Stimulated activated CD8-positive, alpha-beta memory T cell treated with anti-CD3 and anti-CD28 coated beads, Interleukin-2, amount 100 ng/mL, for 1 hour (primary cell): ENCODE measurements at places on chromosomes 4 and X.

GRCh38 chr4:52172166-52172565 lies 121.1 kb downstream of the SPATA18 start:
- DNase-seq = no peak

GRCh38 chr4:3857269-3857926 lies 91.2 kb downstream of the ADRA2C start:
- DNase-seq = no peak

GRCh38 chrX:19065535-19065934 lies 56.7 kb downstream of the ADGRG2 start:
- DNase-seq = no peak

DNA sequence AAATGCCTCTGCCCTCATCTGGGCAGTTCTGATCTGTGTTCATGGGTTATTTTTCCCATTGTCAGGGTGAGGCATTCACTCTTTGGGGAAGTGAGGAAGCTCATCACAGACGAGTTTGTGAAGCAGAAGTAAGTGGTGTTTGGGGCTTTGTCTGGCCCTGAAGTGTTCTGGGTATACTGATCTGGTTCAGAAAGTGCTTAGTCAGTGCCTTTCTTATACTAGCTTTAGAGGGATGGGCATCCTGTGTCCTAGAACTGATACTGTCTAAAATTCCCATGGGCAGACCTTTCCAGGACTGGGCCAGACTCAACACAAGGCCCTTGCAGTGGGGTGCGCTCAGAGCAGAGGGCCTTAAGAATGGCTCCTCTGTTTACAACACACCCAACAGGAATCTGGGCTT lies 6.4 kb downstream of the TRO start:
- DNase-seq = no peak

GRCh38 chrX:25507801-25508200 lies 492.0 kb upstream of the ARX start:
- DNase-seq = no peak

- no peak for DNase-seq
Measured at GRCh38 chr4:35164063-35164462, 1080.3 kb downstream of the ARAP2 start.

DNA sequence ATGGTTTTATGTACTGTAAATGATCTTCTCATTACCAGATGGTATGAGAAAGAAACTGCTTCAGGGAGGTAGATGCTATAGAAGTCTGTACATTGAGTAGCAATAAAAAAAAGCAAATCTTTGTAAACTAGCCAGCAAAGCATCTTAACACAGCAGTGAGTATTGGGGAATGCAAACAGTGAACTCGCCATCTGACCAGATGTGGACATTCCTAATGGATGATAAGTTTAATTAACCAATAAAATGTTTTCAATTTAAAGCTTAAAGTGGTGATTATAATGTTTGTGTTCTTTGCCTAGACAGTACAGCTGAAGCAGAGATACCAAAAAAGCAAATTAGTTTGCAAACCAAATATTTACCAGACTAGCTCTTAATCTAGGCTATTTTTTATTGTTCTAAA lies 1144.2 kb downstream of the FAT4 start:
- DNase-seq = no peak

- DNase-seq = no peak
Measured at GRCh38 chr4:147843162-147843561, 111.3 kb downstream of the ARHGAP10 start.

DNA sequence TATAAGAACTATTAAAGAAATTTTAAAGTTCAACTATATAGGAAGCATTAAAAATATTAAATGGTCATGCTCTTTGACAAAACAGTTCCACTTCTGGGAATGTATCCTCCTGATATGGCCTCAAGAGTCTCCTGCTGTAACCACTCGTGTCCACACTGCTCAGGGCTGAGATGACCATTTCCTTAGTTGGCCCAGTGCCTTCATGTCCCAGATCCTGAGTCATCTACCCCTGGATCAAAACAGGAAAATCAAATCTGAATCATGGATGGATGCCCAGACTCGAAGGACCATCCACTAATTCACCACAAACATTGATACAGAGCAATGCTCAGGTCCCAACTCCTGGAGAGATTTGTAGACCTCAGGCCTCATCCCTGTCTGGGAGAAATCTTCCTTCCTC lies 44.7 kb downstream of the GPRASP3 start:
- DNase-seq = no peak

DNA sequence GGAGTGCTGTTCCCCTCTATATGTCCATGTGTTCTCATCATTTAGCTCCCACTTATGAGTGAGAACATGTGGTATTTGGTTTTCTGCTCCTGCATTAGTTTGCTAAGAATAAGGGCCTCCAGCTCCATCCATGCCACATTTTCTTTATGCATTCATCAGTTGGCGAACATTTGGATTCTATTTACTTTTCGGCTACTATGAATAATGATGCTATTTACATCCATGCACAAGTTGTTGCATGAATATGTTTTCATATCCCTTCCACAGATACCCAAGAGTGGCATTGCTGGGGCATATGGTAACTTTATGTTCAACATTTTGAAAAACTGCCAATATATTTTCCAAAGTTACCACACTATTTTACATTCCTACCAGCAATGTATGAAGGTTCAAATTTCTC lies 13.8 kb upstream of the DDX53 start:
- DNase-seq = no peak

DNA sequence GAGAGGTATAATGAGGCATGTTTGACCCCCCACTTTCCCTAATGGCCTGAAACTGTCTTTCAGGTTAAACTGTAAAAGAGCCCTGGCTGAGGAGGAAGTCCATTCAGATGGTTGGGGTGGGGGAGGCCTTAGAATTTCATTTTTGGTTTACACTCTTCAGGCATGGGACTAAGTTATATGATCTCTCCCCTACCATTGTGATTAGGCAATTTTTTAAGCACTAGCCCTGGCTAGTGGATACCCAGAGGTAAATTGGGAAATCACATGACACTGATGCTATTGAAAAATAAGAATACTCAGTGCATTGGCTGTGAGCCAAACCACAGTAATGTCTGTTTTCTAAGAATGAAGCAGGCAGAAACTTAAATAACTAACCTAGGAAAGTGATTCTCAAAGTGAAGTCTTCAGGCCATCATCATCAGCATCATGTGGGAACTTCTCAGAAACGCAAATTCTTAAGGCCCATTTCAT lies 149.7 kb downstream of the RRAGB start:
- no peak for DNase-seq

DNA sequence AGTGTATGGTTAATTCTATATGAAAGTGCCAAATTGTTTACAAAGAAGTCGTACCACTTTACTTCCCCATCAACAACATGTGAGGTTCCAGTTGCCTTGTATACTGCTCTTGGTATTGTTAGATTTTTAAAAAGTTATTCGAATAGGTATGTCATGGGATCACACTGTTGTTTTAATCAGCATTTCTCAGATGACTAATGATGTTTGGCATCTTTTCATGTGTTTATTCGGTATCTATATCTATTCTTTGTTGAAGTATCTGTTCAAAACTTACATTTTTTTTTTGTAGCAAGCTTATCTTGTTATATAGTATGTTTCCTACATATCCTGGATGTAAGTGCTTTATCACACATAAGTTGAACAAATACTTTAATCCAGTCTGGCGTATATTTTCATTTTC lies 99.4 kb upstream of the MAB21L2 start:
- no peak for DNase-seq

DNA sequence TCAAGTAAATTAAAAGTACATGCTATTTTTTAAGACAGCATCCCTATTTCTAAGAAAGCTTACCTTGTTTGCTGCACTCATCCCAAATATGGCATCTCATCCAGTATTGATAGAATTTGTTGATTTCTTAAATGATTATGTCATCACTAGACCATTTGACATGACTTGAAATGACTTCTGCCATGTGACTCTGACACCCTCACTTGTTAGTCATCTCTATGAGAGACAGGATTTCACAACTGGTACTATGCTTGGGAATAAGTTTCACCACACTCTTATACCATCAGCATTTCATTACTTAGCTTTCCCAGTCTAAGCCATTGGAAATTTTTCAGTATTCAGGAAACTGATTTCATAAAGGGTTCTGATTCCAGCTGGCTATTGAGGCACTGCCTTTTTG lies 55.3 kb downstream of the TMPRSS11F start:
- DNase-seq = no peak

GRCh38 chr4:168743131-168743530 lies 246.3 kb downstream of the PALLD start:
- no peak for DNase-seq

DNA sequence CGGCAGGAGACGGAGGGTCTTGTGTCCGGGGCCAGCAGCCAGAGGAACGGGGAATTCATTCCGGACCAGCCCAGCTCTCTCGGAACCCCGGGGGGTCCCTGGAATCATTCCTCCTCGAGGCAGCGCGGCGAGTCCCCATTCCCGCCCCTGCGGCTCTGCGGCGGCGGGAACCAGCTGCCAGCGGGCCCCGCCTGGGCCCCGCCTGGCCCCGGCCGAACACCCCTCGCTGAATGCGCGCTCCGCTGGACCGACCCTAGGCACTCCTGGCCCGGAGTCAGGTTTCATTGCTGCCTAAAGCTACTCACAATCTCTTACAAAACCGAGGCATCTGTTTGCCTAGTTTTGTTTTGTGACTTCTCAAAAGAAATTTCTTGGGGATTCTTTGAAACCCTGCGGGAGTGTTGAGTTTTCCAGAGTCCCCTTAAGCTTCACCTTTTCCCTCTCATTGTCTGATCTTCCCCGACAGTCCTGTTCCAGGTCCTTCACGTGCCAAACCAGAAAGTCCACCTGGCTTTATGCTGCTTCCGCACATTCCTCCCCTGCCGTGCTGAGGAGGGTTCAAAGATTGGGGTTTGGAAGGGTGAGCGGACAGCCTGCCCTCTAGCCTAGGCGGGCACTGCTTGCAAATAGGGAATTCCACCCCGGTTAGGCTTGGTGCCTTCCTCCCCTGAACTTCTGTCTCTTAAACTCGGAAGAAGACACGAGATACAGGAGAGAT lies 789 bp downstream of the ARHGAP10 start:
- DNase-seq = no peak

DNA sequence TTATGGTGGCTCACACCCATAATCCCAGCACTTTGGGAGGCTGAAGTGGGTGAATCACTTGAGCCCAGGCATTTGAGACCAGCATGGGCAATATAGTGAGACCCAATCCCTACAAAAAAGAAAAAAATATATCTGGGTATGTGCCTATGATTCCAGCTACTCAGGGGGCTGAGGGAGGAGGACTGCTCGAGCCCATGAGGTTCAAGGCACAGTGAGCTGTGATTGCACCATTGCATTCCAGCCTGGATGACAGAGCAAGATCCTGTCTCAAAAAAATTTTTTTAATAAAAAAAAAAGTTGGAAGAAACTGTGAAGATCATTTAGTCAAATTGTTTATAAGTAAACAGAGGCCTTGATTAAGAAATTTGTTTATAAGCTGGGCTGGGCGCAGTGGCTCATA lies 39.7 kb downstream of the KLHL8 start:
- no peak for DNase-seq

DNA sequence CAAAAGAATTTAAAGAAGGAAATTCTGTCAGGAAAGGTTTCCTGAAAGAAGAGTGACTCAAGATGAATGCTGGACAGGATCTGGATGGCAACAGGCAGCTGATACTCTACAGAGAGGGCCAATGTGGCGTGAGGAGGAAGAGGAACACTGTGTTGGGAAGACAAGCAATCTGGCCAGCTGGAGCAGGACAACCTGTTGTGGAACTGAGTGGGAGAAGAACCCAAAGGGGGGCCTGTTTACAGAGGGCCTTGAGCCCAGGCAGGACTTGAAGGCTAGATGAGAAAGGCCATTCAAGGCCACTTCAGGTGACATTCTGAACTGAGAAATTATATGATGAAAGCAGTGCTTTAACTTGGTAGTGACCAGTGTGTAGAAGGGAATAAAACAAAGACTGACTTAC lies 8.5 kb downstream of the OTUD4 start:
- DNase-seq = no peak

DNA sequence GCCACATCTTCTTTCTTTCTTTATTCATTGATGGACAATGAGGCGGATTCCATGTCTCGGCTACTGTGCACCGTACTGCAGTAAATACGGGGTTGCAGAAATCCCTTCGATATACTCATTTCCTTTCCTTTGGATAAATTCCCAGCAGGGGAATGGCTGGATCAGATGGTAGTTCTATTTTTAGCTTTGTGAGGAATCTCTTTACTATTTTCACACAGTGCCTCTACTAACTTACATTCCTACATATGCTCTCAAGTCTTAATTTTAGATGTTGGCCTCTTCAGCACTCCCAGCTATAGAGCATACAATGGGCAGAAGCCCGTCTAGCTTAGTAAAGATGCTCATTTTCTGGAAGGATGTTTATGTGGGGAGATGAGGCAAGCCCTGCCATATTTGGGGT lies 317.4 kb downstream of the ASMT start:
- no peak for DNase-seq

GRCh38 chrX:39636481-39636880 lies 461.3 kb downstream of the BCOR start:
- DNase-seq = no peak

- no peak for DNase-seq
Measured at GRCh38 chrX:56974408-56974807, 20.9 kb downstream of the SPIN3 start.

DNA sequence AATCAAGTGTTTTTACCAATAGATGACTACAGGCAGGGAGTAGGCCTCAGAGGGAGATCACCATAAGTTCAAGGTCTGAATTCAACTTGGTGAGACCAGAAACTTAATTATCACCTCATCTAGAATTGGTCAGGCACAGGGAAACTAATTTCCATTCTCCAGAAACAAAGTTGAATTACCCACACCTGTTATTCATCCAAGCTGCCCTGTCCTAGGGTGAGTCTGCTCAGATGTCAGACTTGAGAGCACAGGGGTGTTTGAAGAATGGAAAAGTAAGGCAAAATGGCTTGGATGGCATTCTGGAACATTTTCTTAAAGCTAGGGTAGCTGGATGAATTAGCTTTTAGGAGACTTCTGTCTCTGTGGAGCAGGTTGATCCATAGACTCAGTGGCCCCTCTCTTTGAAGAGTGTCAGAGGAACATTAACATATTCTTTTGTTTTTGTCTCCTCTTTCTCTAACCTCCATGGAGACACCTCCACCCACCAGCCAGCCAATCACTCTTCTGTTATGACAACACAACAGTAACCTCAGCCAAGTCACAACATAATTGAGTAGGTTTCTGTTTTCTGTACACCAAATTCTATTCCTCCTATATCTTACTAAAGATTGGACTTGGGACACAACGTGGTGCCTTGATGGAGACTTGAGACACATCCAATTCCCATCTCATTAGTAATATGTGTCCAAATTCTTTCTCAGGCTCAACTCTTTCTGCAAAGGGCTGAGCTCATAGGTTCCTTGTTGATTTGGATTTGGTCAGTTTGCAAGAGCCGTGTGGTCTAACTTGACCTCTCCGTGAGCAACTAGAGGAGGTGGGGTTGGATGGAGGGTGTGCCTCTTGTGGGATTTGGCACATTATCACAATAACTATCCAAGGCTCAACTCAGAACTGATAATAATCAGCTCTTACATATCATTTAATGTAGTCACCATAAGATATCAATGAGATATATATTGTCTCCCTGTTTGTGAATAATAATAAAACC lies 45.1 kb downstream of the VSIG4 start:
- no peak for DNase-seq

GRCh38 chr4:41212616-41213203 lies 1.6 kb downstream of the APBB2 start:
- no peak for DNase-seq
